ENCODE measurements at places on chromosomes 2 and 18.

DNA sequence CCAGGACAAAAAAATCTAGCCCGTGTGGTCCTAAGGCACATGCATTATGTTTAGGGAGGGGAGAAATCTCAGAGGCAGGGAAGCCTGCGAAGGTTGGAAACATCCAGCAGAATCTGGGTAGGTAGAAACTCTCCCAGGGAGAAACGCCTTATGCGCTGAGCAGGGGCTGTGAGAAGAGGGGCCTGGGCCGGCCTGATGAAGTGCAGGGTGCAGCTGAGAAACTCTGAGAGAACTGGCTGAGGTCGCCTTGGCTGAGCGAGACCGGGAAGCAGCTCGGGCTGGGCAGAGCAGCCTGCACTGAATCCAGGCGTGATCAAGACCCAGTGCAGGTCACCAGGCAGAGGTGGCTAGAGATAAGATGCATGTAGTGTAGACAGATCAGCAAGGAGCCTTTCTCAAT lies 15.1 kb downstream of the CHMP1B start:
- no peak for DNase-seq

- no peak for DNase-seq
These were observed 222.6 kb downstream of the NCKAP5 start for GRCh38 chr2:133345638-133346037.

DNA sequence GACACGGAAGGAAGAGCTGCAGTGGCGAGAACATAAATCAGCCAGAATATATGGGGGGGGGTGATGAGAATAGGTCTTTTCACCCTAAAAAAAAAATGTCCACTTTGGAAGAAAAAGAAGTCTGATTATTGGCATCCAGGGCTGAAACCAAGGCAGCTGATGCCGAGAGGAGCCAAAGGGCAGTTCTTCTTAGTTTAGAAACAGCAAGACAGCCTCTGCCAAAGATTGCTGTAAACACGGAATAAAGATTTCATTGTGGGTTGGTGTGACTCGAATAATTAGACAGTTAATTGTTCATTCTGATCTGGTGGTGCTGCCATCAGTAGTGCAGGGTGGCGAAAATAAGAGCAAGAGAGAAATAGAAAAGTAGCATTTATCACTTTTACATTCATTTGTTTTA lies 3.5 kb downstream of the CDH20 start:
- DNase-seq, result no peak

DNA sequence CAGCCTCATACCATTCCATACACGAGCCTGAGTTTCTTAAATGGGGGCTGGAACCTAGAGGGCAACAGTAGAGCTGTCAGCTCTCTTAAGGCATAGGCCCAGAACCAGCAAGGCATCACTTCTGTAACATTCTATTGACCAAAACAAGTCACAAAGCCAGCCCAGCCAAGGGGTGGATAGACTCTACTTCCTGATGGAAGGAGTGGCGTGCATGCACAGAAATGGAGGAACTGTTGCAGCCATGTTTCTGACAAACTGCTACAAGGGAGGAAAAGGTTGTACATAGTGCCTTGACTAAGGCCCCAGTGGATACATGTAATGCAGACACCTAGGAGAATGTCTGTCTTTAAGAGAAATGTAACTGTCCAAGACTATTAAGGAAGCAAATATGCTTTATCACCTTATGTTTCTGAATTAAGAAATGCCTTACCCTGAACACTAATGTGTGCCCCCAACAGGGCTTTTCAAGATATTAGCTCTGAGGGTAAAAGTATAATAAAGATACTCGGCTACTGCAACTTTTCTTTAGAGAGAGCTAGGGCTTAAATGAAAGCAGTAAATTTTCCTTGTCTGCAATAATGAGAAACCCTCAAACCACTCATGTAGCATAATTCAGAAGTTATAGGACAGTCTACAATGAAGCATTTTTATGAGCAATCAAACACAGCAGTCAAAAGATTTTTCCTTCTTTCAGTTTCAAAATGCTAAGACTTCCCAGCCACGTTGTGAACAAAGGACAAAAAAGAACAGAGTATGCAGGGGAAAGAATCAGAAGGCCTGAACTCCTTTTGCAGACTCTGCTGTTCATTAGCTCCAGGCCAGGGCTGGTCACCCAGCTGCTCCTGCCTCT lies 35.1 kb upstream of the CDC42EP3 start:
- no peak for DNase-seq

DNA sequence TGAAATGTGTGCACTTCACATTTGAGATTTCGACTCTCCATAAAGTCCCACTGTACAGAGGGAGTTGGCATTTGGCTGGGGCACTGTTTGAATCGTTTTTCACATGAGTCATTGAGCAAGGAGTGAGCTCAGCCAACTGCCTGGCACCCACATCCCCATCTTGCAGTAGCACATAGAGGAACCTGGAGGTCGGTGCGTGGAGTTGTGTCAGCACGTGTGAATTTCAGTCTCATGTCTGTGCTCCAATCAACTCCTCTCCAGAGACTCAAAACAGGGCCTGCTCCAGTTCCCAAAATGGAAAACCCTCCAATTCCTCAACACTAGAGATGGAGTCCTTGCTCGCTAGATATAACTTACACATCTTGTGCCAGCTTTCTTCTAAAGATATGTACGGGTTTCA lies 126.8 kb upstream of the CAPN13 start:
- no peak for DNase-seq

DNA sequence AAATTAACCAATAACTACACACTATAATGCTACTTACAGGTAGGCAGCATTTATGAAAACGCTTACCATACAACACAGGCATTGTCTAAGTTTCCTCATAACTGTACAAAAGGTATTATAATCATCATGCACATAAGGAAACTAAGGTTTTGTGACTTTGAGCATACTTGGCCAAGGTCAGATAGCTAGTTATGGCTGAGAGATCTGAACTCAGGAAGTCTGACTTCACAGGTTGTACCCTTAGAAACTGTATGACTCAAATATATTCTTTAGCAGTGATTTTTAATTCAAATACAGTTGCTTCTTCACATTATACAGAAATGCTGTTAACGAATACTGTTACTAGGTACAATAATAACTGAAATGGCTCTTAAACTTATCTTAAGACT lies 89.3 kb downstream of the TRIP12 start:
- no peak for DNase-seq

GRCh38 chr2:127154396-127154795 lies 47.4 kb upstream of the BIN1 start:
- no peak for DNase-seq

DNA sequence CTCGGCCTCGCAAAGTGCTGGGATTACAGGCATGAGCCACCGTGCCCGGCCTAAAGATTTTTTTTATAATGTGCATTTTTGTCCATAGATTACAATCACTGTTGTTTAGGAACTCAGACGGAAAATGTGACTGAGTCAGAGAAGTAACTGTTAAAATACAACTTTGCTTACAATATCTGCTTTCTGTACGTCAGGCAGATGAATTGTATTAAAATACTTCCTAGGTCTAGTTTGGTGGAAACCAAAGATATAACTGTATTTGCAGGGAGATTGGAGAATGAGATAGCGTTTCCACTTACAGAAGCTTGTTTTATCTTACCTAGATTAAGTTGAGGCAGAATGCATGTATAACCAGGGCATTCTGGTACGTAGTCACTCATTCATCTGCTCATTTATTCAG lies 36.7 kb downstream of the ASAP2 start:
- no peak for DNase-seq

DNA sequence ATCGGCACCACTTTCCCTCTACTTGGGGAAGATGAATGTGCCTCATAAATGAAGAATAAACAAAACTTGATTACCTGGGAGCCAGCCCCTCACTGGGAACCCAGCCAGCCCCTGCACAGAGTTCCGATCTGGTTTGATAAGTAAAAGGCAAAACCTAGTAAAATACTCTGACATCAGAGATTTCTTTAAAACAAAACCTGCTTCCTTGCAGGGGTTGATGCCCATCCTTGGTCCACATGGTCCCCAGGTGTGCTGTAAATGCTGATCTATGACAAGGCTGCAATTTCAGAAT lies 218.8 kb upstream of the APCDD1 start:
- DNase-seq, result no peak

DNA sequence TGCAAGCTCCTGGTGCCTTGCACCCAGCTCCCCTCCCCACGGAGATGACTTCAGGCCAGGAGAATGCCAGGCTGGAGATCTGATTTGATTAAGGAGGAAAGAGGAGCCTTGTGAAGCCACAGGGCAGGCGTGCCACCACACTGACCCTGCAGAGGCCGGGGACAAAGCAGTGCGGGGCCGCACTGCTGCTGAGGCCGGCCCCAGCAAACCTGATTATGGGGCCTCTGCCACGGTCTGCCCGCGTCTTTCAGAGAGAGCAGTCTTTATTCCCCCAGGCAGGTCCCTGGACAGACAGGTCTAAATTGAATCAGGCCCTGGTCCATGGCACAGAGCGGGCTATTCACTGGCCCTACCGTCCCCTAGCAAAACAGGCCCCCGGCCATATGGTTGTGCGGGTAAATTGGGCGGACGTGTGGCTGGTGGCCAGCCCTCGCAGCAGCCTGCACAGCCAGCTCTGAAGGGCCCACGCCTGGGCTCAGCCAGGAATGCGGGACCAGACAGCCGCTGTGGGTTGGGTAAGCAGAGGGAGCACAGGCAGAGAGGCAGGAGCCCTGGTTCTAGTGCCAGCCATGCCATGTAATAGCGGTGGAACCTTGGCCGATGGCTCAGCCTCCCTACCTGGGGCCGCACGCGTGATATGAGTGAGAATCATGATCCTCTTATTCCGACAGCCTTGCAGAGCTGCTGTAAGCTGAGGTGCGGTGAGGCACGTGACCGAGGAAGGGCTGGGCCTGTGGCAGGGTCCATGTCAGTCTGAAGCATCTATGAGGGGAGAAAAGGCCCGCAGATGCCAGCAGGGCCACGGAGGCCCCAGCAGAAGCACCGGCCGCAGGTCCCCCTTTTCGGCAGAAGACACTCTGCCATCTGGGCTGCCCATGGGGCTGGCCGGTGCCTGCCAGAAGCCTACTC lies 97.3 kb upstream of the MYCN start:
- DNase-seq, result no peak

DNA sequence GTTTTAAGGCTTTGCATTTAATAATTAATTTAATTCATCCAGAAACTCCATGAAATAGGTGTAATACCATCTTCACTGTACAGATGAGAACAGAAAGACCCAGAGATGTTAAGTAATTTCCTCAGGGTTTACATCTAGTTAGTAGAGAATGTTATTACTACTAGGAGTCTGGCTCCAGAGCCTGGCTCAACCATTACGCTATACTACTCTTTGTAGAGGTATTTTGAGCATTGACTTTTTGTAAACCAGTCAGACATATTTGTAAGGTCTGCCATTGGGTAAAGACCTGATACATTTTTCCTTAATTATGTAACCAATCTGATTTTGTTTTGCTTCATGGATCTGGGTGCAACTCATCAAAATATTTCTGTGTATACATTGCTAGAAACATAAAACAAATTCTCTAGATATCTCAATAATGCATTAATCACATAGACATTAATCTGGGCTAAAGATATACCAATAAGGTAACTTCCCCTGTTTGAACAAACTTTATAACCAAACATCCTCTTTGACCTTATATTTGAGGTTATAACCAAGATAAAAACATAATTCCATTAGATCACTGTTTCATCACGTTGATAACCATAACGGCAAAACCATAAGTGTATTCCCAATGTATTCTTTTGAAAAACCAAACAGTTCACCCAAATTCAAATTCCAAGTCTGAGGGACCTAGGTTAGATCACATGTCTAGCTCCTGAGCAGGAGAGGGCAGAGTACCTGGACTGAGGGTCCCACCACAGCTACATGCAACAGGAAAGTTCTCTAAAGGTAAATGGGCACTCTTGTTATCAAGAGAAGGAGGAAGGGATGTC lies 135.0 kb downstream of the IKZF2 start:
- DNase-seq, result no peak

- DNase-seq, result no peak
These were observed 105.1 kb upstream of the SIX2 start for GRCh38 chr2:45114221-45114955.

DNA sequence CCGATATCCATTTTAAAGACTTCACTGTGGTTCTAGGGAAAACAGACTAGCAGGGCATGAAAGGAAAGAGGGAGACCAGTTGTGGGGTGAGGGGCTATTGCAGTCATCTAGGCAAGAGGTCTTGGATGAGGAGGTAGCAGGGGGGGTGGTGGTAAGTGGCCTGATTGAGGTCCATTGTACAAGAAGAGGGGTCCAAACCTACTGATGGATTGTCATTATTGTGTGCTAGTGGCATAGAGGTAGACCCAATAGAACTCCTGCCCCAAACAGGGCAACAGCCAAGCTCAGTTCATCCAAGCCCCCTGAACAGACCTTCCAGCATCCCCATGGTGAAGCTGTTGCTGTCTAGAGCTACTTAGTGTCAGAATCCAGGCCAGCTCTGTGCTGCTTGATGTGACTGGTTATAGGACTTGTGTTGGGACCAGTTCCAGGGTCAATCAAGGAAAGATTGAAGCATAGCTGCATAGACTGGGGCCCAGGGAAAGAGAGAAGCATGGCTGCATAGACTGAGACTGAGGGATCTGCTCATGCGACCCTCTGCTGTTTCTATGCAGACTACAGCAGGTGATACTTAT lies 7.0 kb downstream of the ASAP2 start:
- no peak for DNase-seq

GRCh38 chr2:17539611-17540092 lies 844 bp upstream of the VSNL1 start:
- DNase-seq, result no peak

- DNase-seq, result no peak
These were observed 7.0 kb downstream of the GPR45 start for GRCh38 chr2:105248316-105249070.

DNA sequence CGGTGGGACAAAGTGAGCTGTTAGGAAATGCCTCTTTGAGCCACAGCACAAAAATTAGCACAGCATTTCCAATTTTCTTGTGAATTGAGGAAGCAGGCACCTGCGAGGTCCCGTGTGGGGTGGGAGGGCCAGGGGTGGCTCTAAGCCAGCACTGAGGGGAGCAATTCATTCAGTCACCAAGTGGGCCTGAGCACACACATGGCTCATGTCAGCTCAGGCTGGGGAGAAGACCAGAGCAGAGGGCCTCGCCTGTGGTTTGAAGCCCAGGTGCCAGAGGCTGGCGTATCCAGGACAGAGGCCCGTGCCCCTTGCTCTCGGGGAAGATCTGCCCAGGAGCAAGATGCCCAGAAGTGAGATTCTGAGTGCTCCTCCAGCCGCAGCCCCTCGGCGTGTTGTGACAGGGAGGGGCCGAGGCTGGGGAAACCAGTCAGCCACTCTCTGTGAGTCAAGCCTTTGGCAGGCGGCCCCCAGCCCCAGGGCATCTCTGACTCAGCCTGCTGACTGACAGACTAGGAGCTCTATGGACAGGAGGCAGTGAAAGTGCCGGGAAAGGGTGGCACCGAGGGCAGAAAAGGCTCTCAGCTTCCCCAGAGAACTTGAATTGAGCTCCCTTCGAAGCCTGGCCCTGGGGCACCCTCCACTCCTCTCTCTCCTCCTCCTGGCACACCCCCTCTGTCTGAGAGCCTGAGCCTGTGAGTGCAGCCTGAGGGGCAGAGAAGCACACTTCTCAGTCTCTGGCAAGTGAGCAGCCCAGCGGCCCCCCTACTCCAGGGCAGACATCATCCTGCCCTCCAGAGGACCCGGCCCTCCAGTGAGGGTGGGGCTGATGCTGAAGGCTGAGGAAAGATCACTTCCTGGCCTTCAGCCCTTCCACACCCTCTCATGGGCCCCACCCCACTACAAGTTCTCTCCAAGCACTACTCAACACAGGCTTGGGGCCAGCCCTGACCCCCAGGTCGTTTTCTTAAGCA lies 32.3 kb downstream of the CYP26B1 start:
- peak; percentile 98 for DNase-seq

All from RWPE1 (cell line).